BE2C (cell line): ENCODE measurements at places on chromosomes 13 and 19.

- no peak for DNase-seq
These were observed 107.6 kb downstream of the ABCC4 start for GRCh38 chr13:95193509-95194230.

DNA sequence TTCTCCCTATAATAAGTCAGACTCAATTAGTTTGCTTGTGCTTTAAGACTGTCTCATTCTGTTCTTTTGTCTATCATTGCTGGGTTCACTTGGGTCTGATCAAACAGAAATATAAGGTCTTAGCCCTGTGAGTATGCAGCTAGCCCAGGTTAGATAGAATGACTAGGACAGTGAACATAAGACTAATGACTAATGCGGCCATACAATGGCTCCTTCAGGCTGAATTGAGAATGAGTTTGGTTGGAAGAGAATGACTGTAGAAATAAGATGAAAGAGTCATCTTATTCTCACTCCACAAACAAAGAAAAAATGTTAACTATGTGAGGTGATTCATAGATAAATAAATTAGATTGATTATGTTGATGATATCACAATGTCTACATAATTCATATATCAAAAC is 50.1 kb upstream of the OBI1 start:
- DNase-seq, result no peak

GRCh38 chr13:104143760-104144416 is 1077.7 kb upstream of the SLC10A2 start:
- no peak for DNase-seq

DNA sequence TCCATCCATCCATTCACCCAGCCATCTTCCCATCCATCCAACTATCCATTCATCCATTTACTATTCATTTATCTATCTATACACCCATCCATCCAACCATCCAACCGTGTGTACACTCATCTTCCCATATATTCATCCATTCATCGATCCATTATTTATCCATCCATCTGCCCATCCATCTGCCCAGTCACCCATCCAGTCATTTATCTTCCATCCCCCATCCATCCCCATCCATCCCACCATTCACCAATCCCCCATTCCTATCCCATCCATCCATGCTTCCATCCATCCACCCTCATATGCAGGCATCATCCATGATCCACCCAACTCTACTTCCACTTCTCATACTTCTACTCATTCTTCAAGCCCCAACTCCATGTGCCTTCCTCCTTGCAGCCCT is 14.0 kb upstream of the HOMER3 start:
- DNase-seq, result no peak

DNA sequence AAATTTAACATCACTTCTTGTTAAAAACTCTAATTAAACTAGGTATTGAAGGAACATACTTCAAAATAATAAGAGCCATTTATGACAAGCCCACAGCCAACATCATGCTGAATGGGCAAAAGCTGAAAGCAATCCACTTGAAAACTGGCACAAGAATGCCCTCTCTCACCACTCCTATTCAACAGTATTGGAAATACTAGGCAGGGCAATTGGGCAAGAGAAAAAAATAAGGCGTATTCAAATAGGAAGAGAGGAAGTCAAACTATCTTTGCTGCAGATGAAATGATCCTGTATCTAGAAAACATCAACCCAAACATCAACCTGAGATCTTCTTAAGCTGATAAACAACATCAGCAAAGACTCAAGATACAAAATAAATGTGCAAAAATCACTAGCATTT is 15.6 kb upstream of the LILRB1 start:
- DNase-seq, result no peak

DNA sequence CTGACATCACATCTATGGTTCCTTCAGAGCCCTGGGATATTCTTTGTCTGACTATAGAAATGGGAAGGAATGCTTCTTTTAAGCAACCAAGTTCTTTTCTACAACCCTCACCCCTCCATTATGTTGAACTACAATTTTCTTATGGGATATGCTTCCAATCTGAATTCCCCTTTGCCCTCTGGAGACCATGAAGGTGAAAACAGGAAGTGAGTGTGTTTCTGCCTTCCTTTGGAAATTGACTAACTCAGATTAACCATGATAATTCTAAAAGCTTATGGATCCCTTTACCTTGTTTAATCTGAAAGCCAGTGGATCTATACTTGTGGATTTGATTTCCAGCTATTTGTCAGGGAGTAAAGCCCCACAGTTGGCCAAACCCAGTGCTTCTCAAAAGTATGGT is 90.8 kb upstream of the SERTM1 start:
- DNase-seq, result no peak

- DNase-seq, result no peak
These were observed 743 bp downstream of the CHAF1A start for GRCh38 chr19:4403005-4403761.

- DNase-seq, result no peak
These were observed 4.6 kb upstream of the FAM32A start for GRCh38 chr19:16180611-16181010.

GRCh38 chr13:114259974-114260373 is 21.4 kb upstream of the UPF3A start:
- no peak for DNase-seq

- no peak for DNase-seq
These were observed 117.2 kb upstream of the TRPC4 start for GRCh38 chr13:37986811-37987210.

DNA sequence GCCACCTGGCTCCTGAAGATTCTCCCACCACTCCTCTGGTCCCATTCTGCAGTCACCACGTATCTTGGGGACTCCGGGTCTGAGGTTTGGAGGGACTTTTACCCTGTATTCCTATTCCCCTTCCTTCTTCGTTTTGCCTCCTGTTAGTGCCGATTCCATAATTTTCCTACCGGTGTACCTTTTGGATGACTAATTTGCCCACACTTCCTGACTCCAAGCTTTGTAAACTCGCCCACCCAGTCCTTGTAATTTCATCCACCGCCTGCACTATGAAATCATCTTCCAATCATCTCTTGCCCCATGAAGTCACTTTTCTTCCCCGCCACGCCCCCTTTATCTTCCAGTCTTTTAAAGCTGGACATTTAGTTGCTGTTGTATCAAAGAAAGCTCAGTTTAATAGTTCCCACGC is 572 bp downstream of the UCHL3 start:
- DNase-seq, result peak; percentile 40

DNA sequence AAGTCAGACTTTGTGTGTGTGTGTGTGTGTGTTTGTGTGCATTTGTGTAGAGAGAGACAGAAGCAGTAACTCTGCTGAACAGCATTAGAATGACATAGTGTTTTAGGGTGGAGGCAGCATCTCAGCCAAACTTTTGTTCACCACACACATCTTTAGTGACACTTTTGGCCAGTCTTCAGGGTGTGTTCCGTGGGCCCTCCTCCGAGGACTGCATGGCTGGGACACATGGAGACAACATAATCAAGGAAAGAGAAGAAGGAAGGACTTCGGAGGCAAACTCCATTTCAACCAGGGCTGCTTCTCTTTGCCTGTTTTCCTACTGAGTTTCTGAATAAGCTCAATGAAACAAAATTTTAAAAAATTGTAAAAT is 205.1 kb downstream of the LHFPL6 start:
- DNase-seq, result no peak

GRCh38 chr19:47111682-47112165 is 1.9 kb downstream of the ZC3H4 start:
- no peak for DNase-seq

DNA sequence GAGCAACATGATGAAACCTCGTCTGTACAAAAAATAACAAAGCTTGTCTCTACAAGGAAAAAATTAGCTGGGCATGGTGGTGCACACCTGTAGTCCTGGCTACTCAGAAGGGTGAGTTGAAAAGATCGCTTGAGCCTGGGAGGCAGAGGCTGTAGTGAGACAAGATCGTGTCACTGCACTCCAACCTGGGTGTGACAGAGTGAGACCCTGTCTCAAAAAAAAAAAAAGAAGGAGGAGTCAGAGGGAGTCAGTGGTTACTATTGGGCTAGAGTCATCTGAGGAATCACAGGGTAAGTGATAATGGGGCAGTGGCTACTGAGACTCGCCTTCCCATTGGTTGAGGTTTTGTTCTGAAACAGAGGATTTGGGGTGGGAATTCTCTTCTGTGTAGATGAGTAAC is 1.9 kb upstream of the GPI start:
- DNase-seq, result no peak

GRCh38 chr19:31498781-31499180 is 149.5 kb upstream of the TSHZ3 start:
- no peak for DNase-seq

GRCh38 chr13:76339649-76340048 is 546.6 kb downstream of the KCTD12 start:
- DNase-seq, result no peak

GRCh38 chr19:30679153-30679702 is 307.0 kb downstream of the ZNF536 start:
- DNase-seq, result no peak

- no peak for DNase-seq
These were observed 74.0 kb upstream of the ZNF30 start for GRCh38 chr19:34852669-34853068.

- DNase-seq, result no peak
These were observed 47.9 kb upstream of the C13orf42 start for GRCh38 chr13:51158880-51159518.

DNA sequence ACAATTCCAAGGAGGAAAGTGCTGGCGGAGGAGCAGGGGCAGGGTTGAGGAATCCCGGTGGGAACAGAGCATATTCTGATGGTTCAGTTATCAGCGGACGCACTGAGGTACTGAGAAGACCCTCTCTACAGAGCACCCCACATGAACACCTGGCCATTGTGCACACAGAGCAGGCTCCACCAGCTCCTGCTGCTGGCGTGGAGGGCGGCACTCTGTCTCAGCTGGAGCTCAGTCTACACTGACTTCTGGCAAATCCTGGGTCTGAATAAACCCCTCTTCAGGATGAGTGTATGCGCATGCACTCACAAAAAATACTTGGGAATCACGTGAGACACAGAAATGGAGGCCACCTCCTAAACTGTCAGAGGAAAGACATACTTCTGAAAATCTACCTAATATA is 114.4 kb upstream of the IRS2 start:
- no peak for DNase-seq

- no peak for DNase-seq
These were observed 192.3 kb downstream of the RGCC start for GRCh38 chr13:41649659-41650058.

DNA sequence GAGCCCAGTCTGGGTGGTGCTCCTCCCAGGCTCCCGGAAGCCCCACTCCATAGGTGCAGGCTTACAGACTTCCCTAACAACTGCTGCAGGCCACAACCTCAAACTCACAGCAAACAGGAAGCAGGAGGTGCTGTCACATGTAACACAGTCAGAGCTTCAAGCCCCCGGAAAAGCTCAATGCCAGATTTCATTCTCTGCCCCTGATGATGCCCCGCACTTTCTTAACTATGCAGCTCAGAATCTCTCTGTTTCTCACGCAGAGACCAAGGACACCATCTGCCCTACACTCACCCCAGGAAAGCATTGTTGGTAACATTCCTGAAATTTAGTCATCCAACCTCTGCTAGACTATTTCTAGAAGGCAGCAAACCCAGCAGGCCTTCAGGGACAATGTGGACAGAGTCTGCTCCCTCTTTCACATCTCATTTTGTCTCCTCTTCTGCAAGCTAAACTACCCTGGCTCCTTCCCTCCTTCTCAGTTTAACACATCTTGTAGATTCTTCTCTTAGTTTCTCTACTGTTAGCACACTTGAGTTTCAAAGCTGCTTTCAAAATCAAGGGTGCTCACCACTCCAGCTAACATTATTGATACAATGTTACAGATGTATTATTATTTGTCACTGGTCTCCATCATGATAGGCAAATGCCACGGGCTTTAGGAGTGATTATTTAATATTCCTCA is 162.5 kb downstream of the KCTD12 start:
- DNase-seq, result no peak

- no peak for DNase-seq
These were observed 387.3 kb downstream of the PCDH17 start for GRCh38 chr13:58018865-58019264.

DNA sequence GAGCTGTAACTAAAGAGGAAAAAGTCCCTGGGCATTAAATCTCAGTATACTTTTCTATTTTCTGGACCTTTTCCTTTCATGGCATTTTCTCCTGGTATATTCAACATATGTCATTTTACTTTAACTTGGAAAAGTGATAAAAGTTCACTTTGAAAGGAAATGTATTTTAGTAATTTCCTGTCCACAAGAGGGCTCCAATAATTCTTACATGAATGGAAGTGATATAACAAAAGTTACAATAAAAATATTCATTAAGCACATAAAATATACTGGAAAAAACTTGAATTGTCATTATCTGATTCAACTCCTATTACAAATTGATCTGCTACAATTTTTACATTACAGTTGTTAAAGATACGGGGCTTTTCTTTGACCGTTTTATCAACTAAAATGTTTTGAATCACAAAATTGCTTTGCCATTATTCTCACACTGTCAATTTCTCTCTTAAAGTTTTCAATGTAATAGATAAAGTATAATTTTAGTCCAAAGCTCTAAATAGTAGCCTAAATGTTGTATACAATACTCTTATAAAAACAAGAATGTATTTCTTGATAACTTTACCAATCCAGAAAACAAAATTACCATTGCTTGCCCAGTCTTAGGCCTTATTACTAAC is 4.9 kb downstream of the UBL3 start:
- no peak for DNase-seq

DNA sequence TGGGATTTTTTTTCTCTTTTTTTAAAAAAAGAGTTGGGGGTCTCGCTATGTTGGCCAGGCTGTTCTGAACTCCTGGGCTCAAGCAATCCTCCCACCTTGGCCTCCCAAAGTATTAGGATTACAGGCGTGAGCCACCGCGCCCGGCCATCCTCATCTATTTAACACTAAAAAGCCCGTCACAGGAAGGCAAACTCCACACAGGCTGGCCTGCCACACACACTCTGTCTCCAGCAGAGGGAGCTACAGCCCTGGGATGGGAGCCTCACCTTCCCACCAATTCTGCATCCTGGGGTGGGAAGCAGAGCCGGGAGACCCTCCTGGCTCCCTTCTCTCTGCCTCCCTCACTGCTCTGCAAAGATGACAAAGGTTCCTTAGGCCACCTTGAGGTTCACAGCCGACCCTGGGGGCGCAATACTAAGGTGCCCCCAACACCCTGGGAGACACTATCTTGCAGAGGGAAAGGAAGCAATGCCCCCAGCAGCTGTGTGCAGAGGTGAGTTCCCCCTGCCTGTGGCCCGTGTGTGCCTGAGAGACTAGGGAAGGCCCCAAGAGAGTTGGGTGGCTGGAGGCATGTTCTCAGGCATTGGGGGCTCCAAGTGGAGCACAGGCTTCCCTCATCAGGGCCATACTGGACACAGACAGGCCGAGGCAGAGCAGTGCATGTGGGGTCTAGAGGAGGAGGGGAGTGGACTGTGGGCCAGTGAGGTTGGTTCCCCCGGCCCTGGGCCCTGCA is 27.4 kb upstream of the TIMM44 start:
- peak; percentile 70 for DNase-seq
